Spinal cord (tissue), 10 donors: ENCODE measurements at places on chromosomes 2 and 18. TPM values are rescaled to one million over a fixed set of nuclear protein-coding genes. Genes with fewer than 3 reads are reported as not detected.

The POU3F3 gene
- polyA plus RNA-seq = 52.2 TPM

The DHRS9 gene
- 8.9 TPM for polyA plus RNA-seq

The G6PC2 gene
- 0.09 TPM for polyA plus RNA-seq

The ZNG1B gene
- polyA plus RNA-seq = 57.3 TPM

The KDM3A gene
- 48.5 TPM for polyA plus RNA-seq

The IL1RL1 gene
- polyA plus RNA-seq = not detected

The GALR1 gene
- 2.5 TPM for polyA plus RNA-seq

The MARCHF4 gene
- polyA plus RNA-seq = 40.1 TPM

The TFPI gene
- 72.9 TPM for polyA plus RNA-seq
